ENCODE measurements at places on chromosomes 5 and 9.

DNA sequence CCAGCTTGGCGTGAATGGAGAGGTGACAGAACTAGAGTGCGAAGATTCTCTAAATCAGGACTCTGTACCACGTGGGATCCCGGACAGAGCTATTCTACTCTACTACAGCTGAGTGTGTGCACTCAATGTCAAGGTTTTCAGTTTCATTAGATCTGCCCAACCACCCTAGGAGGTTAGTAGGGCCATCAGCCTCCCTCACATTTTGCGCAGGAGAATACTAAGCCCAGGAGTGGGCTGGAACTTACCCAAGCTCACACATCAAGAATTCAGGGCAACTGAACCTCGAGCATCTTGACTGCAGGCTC, 68.3 kb upstream of the TBC1D2 start:
- no peak for DNase-seq

DNA sequence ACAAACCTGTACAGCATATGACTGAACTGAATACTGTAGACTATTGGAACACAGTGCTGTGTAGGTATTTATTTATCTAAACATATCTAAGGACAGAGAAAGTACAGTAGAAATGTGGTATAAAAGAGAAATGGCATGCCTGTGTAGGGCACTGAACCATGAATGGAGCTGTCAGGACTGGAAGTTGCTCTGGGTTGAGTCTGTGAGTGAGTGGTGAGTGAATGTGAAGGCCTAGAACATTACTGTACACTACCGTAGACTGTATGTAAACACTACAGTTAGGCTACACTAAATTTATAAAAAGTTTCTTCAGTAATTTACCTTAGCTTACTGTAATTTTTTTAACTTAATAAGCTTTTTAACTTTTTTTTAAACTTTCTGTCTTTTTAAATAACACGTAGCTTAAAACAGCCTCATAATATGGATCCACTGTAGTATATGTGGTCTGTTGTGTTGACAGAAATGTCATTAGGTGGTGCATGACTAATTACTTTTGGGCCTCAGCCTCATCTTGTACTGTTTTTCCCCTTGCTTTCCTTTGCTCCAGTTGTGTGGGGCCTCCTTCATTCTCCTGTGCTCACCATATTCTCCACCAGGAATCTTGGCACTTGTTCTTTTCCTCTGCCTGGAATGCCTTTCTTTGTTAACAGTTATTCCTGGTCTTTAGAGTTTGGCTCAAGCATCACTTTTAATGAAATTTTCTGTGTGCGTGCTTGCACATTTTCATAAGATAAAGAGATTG, 8.8 kb downstream of the SPIN1 start:
- no peak for DNase-seq

DNA sequence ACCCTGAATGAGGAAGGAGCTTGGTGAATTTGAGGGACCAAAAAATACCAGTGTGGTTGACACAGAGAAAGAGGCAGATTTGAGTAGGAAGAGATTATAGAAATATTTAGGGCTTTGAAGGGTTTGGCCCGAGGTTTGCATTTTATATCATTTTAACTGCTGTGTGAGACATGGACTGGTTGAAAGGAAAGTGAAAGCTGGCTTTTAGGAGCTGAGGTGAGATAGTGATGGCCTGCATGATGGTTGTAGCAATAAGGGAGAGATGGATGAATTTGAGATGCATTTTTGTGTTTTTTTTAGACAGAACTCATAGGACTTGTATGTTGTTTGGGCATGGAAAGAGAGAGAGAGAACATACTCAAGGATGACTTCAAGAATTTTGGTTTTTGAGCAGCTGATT, 21.7 kb downstream of the FER start:
- DNase-seq = no peak

DNA sequence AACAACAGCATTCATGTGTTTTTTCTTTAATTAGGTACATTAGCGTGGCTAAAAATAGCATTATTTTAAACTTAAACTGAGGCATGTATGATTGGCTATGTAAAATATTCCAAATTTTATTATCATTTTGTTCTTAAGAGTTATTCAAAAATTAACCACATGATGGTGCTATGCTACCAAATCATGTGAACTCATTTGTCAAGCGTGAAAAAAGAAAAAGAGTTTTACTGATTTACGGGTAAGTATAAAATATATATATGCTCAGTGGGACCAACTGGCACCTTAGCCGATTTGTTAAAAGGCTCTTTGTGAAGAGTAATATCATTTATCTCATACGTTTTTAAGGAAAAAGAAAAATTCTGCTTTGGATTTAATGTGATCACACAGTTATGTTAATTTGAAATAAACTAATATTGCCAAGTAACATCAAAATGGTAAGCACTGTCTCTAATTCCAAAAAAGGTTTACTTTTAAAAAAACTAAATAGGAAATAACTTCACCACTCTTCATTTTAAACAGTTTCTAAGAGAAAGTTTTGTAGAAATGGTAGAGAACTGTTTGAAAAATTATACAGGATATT, 1042.3 kb downstream of the CDH12 start:
- DNase-seq = peak; percentile 38

- no peak for DNase-seq
Measured at GRCh38 chr5:105836268-105836667, 1834.5 kb downstream of the EFNA5 start.

DNA sequence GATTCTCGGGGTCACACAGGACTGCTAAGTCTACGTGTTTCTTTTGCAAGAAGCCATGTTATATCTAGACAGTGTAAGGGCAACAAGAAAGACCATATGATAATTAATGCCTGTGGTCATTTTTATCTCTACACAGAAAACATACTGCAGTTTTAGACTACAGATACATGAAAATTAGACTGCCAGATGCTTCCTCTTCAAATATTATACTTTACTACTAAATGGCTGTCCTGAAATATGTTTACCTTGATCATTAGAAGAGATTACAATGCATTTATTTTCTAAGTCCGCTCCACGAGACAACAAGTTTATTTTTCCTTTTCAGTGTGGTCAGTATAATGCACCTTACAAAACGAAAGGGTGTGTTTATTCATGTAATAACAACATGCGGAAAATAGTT, 147.6 kb downstream of the KIAA0825 start:
- DNase-seq = no peak
